ENCODE measurements at places on chromosomes 12 and 14. TPM values are rescaled to one million over a fixed set of nuclear protein-coding genes. Genes with fewer than 3 reads are reported as not detected.

The ANO4 gene
- total RNA-seq = 0.35 TPM

The KRT3 gene
- not detected for total RNA-seq

The RNF212B gene
- not detected for total RNA-seq

The COQ5 gene
- 34.5 TPM for total RNA-seq

The CLSTN3 gene
- 7.2 TPM for total RNA-seq

The AGAP2 gene
- 3.2 TPM for total RNA-seq
